ENCODE measurements at places on chromosomes 6 and 20.

DNA sequence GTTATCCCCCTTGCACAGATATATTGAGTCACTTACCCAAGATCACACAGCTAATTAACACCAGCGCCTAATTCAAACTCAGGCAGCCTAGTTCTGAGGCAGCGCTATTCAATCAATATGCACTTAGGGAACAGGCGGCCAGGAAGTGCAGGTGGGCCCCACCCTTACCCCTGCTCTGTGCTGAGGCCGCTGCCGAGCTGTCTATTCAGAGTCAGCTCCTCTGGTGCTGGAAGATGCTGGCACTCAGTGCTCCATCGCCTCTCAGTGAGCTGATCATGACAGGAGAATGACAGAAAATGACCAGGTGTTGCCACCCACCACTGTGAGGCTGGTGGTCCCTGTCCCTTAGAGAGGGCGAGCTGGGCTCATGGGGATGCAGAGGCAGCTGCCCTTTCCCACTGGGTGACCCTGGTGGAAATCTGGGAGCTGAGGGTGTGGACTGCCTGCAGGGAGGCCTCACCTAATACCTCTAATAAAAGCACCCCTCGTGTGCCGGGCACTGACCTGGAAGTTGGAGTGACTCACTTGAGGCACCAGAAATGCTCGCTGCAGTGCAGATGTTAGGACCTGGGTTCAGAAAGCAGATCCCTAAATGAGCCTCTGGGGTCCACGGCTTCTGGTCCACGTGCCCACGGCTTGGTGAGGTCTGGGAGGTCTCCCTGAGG lies 42.5 kb upstream of the CD93 start:
- DNase-seq: no peak

DNA sequence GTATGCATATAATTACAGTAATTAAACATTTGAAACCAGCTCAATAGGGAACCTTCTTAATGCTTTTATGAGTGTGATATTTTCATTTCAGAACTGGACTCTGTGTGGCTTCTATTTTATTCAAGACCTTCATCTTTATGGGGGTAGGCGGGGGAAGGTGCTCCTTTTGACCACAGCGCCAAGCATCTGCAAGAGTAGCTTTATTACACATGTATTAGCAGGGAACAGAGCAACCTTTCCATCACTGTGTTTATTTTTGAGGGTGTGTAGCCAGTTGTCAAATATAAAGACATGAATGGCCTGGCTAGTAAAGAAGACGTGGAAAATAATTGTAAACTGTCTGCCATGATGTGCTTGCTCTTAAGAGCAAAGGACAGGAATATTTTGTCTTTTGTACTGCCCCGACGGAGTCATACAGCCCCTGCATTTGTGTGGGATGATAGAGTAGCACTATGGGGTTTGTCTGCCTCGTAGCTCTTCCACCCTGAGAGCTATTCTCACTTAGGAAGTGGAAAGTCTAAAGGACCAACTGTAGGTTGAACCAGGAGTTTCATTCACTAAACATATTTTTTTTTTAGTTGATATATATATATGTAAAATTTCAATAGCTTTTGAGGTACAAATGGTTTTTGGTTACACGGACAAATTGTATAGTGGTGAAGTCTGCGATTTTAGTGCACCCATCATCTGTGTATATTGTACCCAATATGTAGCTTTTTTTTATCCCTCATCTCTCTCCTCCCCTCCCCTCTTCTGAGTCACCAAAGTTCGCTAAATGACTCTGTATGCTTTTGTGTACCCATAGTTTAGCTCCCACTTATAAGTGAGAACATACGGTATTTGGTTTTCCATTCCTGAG lies 91.2 kb downstream of the CARMIL1 start:
- DNase-seq: no peak

- no peak for DNase-seq
These were observed 43.1 kb upstream of the NEDD9 start for GRCh38 chr6:11275598-11275997.

- no peak for DNase-seq
These were observed 204.8 kb downstream of the OTOR start for GRCh38 chr20:16952965-16953364.

DNA sequence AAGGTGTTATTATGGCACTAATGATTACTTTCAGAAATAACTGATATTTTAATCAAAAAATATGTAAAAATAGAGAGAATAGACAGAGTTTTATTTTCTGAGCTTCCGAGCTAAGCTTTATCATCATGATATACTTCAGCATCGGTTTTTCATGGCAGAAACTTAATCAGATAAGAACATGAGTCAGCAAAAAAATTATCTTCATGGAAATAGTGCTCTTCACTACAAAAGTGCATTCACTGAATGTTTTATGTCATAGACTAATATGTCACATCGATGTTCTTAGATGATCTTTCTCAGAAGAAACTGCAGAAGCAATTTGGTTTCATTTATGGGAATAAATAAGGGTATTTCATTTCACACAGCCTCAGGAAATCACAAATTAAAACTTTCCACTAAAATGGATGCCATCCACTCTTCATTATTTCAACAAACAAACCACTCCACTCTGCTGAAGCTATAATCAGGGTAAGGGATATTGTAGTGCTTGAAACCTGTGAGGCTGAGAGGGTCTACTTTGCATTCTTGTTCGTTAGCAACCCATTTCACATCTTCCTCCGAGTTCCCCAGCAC lies 10.2 kb upstream of the MAP3K7 start:
- no peak for DNase-seq

DNA sequence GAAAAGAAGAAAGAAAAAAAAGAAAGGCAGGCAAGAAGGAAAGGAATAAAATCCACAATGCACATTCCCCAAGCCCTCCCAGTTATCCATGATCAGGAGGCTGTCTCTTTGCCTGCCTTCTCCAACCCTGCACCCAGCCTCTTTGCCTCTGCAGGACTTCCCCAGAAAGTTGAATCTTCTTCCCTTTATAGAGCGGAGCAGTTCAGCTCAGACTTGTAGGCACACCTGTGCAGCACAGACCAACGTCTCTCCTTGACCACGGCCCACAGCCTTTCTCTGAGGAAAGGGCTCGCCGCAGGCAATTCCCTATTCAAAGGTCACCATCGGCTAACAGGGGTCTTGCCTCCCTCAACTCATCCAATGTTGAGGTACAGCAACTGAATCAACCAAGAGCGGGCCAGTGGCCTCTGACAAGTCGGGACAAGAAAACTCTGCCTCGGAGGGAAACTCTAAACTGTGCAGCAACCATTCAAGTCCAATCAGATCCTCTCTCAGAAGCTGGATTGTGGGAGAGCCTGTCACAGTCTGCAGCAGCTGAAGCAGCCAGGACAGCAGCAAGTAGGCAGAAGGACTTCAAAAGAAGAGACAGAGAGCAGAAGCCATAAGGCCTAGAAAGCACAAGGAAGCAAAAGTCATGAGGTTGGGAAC lies 529.2 kb upstream of the JARID2 start:
- DNase-seq: no peak

DNA sequence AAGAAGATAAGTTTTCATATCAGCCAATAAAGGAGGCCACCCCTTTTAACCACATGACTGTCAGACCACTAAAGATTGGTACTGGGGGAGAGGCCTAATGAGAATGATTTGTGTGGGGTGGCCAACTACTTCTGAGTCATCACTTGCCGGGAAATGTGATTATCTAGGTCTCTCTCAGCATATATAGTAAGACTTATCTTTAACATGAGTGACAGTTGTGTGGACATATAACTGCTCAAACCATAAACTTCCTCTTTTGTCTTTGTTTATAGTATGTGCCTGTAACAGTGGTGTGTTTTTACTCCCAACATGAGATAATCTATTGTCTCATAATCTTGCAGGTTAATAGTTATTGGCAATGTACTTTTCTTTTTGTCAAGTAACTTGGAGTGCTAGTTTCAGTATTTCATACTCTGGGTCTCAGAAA lies 312.4 kb downstream of the CDKAL1 start:
- DNase-seq: no peak

- no peak for DNase-seq
These were observed 140.3 kb downstream of the BCAS1 start for GRCh38 chr20:53929974-53930650.

DNA sequence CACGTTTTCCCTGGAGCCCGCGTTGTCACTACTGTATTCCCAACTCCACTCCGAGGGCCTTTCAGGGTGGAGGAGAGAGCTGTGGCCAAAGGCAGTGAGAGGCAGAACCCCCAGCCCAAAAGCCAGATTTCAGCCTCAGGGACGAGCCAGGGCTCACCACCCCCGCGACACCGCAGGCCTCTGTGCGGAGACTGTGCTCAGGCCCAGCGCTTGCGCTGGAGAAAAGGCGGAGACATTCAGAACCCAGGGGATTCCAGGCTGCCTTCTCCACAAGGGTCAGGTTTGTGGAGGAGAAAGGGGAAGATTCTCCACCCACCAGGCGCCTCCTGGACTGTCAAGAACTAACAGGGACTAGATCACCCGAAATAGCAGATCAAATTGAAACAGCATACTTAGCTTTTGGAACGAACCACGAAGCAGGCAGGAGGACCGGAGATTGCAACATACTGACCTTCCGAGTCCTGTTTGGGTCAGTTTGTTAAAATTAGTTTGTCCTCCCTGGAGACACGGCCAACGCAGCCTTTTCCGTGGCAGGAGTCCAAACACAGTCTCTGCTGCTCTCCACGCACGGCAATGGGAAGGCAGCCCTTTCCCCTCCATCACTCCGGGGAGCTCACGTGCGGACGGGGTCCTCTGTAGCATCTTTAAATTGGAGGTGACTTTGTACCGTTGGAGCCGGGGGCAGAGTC lies 14.4 kb downstream of the DLL1 start:
- no peak for DNase-seq

DNA sequence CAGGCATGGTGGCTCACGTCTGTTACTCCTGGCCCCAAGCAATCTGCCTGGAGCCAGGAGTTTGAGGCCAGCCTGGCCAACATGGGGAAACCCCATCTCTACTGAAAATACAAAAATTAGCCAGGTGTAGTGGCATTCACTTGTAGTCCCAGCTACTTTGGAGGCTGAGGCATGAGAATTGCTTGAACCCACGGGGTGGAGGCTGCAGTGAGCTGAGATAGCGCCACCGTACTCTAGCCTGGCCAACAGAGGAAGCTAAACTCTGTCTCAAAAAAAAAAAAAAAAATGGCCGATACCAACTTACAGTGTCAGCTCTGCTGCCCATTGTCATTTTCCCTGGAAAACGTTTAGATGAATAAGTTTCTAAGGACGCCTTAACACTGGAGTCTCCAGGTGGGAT lies 489.9 kb downstream of the TFAP2A start:
- no peak for DNase-seq

- DNase-seq: no peak
These were observed 34.2 kb downstream of the DLL1 start for GRCh38 chr6:170256641-170257040.

DNA sequence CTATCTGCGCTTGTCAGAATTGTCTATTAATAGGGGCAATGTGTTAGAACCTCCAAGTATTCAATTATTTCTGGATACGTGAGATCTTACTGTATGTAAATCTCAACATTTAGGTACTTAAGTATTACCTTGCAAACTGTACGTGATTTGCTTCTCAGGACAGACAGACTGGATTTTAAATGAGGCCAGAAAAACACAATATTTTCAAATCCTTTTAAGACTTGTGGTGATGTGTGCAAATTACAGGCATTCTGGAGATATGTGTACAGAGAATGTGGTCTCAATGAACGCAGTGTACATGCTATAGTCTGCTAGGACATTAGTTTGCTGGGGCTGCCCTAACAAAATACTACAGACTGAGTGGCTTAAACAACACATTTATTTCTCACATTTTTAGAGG lies 16.9 kb downstream of the CCR6 start:
- DNase-seq: no peak

DNA sequence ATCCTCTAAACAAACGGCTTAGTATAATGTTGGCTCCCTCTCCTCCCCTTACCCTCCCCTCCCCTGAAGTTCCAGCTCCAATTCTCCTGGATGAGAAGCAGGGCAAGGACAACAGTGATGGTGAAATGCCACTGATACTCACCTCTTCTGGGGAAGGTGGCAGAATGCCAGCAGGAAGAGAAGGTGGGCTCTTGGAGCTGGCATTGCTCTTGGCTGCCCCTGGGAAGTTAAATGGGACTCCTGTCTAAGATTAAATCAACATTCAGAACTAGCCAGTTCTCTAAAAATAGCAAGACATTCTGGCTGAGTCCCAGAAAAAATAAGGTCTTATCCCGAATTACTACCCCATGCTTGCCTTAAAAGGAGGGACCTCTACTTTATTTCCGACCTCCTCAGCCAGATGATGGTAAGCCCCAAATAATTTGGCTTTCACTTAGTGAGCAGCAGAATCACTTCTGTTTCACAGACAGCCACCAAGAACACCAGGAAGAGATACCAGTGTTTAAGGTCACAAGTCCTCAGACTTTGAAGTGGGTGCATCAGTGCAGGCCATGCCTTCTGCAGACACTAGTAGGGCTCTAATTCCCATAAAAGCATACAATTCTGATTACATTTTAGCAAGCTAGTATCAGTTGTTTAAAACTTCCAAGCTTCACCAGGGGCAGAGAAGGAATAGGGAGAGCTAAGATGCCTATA lies 46.0 kb upstream of the IL17A start:
- DNase-seq: no peak

- no peak for DNase-seq
These were observed 40.7 kb upstream of the SLC17A4 start for GRCh38 chr6:25713824-25714223.

GRCh38 chr20:57656252-57656820 lies 36.1 kb upstream of the ZBP1 start:
- DNase-seq: no peak

- no peak for DNase-seq
These were observed 122.2 kb downstream of the JPH2 start for GRCh38 chr20:44064501-44065400.

DNA sequence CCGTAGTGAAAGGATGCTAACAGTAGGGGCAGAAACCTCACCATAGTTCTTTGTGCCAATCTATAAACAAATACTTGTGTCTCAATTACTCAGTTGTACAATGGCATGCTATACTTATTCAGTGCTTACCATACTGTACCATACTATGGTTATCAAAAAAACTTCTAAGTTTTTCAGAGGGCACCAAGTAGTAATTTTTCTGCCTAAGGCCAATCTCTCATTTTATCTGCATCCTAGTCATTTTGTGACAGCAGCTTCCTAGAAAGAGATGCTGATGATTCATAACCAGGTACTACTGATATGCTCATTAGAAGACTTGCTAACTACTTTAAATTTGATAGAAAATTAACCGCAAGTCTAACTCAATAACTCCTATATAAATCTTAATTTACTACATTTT lies 42.9 kb downstream of the TMEM244 start:
- DNase-seq: no peak

DNA sequence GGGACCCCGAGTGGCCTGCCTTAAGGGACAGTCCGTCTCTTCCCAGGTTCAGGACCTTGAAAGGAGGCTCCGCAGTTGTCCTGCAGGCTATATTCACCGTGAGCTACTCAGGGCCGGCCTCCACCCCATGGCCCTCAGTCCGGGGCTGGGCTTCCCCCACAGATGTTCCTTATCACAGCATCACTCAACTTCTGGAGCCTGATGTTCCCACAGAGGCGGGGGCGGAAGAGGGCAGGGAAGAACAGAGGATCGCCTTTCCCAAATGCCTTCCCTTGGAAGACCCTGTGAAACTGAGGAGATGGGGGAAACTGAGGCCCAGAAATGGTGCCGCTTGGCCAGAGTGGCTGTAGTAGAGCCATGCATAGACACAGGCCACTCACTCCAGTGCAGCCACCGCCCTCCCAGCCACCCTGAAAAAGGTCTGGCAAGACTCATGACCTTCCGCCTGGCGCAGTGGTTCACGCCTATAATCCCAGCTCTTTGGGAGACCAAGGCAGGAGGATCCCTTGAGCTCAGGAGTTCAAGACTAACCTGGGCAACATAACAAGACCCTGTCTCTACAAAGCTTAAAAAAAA lies 4.3 kb upstream of the COX4I2 start:
- no peak for DNase-seq

Measured in stimulated activated effector memory CD8-positive, alpha-beta T cell treated with anti-CD3 and anti-CD28 coated beads, Interleukin-12 subunit alpha, Interleukin-12 subunit beta, amount 100 ng/mL, for 72 hours (primary cell).